Psoas muscle (tissue), 8 donors: ENCODE measurements at places on chromosomes 11 and 22. TPM values are rescaled to one million over a fixed set of nuclear protein-coding genes. Genes with fewer than 3 reads are reported as not detected.

UBQLN3 gene
- not detected for total RNA-seq

- DNase-seq = no peak
Observed at GRCh38 chr22:41488596-41489385, 19.9 kb downstream of the ACO2 start.

DNA sequence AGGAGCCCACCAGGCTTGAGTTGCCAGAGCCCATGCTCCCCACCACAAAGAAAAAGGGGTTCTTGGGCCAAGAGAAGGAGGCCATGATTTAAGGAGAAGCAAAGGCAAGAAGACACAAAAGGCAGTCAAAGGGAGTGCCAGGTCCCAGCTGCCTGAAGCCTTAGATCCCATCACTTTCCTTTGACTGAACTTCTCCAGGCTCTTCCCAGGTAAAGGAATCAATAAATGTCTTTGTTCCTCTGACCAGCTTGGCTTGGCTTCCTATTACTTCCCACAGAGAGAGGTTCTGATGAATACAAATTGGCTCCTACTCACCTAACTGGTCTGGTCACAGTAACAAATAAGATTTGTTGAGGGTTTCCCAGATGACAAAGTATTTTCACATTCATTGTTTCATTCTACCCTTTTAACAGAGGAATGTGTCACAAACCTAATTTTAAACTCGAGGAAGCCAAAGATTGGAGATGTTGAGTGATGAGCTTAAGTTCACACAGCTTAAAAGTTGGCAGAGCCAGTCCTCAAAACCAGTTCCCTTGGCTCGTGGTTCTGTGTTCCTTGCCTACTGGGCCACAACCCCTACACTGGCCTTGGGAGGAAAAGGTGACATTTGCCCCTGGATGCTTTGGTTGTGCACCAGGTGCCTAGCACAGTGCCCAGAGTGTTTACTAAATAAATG lies 96.4 kb upstream of the SESN3 start:
- DNase-seq = no peak

GRCh38 chr22:34914846-34915245 lies 151.1 kb upstream of the ISX start:
- DNase-seq = no peak

- no peak for DNase-seq
Observed at GRCh38 chr11:132772703-132773545, 759.4 kb downstream of the OPCML start.
